ENCODE measurements at places on chromosomes 13 and 19.

- no peak for DNase-seq
These were observed 530.4 kb downstream of the DIAPH3 start for GRCh38 chr13:59633290-59633689.

DNA sequence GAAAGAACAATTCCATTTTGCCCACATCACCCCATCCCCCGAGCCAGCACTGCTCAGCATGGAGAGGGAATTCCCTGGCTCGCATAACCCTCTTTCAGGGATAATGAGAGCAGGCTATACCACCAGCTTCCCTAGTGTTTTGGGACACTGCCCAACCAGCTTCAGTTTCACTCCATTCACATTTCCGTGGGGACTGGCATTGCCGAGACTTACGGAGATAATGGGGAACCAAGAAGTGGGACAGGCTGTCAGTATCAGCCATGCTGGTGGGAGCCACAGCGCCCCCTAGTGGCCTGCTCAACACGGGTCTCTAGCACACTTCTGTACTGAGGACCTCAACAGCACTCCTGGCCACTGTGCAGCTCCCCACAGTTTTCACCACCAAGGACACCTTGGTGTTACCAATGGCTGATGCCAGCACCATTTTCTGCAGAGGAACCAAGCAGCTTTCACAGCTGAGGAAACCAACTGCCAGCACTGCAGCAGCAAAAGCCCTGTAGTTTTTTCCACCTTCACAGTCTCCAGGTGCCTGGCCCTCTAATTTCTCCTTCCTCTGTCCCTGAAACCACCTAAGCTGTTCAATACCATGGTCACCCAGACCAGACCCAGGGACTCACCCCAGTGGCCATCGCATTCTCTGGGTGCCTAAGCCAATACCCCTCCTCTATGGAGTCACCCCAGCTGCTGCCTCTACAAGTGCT, 23.7 kb downstream of the SLC6A16 start:
- DNase-seq, result peak; percentile 72

DNA sequence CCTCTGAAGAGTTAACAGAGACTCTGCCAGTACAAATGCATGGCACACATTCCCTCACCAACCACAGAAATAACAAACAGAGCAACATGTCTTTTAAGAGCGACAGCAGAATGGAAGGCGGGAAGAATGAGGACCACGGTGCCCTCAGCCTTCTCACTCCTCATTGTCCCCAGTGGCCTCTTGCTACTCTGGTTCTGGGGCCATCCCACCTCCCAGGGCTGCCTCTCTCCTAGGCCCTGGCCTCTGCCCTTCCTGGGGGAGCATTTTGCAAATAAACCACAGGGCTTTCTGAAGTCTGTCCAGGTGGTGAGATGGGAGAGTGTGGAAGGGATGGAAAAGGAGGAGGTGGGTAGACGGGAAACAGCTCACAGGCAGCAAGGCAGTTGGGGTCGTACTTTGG, 28.3 kb downstream of the CYP2B6 start:
- no peak for DNase-seq

GRCh38 chr13:60655256-60655655, 258.2 kb downstream of the TDRD3 start:
- no peak for DNase-seq

DNA sequence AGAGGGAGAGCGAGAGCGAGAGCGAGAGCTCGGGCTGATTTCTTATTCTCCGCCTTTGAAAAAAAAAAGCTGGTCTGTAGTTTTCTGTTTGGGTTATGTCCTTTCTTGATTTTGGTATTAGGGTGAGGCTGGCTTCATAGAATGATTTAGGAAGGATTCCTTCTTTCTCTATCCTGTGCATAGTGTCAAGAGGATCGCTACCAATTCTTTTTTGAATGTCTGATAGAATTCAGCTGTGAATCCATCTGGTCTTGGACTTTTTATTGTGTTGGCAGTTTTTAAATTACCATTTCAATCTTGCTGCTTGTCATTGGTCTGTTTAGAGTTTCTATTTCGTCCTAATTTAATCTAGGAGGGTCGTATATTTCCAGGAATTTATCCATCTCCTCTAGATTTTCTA, 1414.6 kb upstream of the MIR17HG start:
- no peak for DNase-seq

Data from SK-N-SH (cell line).